ENCODE measurements at places on chromosomes 16 and 17.

- no peak for DNase-seq
Measured at GRCh38 chr16:47037396-47037745, 63.9 kb upstream of the DNAJA2 start.

GRCh38 chr16:4640572-4641305 is 16.1 kb downstream of the MGRN1 start:
- DNase-seq = no peak

- DNase-seq = no peak
Measured at GRCh38 chr16:53041320-53042051, 11.2 kb downstream of the CHD9NB start.

DNA sequence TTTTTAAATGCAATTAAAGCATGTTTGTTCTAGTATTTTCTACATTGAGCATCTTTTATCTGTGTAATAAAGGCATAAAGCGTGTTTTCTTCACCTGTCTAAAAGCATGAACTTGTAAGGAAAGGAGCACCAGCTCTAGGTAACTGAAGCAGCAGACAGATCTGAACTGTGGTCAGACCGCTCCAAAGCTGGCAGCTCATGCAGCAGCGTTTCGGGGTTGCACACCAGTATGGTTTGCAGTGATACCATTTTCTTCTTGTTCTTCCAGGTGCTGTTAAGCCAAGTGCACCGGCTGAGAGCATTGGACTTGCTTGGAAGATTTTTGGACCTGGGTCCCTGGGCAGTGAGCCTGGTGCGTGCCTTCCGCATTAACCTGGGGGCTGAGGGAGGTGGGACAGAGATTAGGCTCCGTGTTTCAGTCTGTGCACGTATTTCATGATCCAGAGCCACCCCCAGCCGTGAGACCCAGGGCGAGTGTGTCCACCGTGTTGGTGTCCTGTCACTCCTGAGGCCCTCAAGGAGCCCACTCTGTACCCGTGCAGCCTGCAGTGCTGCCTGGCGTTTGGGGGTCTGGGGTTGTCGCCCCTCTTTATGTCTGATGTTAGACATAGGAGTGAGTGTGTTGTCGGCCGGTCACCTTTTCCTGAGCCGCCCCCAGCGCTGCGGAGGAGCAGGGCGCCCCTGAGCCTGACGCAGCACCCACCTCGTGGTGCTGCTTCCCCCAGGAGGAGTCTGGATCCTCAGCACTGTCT is 136.3 kb upstream of the CHMP6 start:
- no peak for DNase-seq

GRCh38 chr17:1724351-1724868 is at the start of gene WDR81:
TSS of gene WDR81 (plus strand) at chr17:1724704. CDS start at chr17:1724960, 256 bp downstream.
- DNase-seq = peak; percentile 83

GRCh38 chr16:86984991-86985647 is 332.1 kb downstream of the C16orf95 start:
- no peak for DNase-seq

- no peak for DNase-seq
Measured at GRCh38 chr16:75244225-75244809, 7.1 kb downstream of the BCAR1 start.

- no peak for DNase-seq
Measured at GRCh38 chr17:74814453-74814852, 38.3 kb upstream of the NAT9 start.

- DNase-seq = no peak
Measured at GRCh38 chr16:58509256-58510096, 5.8 kb upstream of the SETD6 start.

DNA sequence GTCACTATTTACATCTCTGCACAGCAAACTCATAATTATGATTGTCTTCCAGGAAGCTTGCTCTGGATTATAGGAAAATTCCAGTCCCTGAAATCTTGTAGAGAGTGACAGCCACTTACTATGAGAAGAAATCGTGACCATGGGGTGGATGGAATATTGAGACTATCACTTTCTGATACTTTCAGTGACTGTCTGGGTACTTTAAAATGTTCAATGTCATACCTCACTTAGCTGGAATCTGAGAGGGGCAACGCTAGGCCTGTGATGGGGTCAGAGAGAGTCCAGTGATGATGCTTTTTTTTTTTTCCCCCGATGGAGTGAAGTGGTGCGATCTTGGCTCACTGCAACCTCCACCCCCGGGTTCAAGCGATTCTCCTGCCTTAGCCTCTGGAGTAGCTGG is 32.2 kb upstream of the RGS9 start:
- DNase-seq = no peak

DNA sequence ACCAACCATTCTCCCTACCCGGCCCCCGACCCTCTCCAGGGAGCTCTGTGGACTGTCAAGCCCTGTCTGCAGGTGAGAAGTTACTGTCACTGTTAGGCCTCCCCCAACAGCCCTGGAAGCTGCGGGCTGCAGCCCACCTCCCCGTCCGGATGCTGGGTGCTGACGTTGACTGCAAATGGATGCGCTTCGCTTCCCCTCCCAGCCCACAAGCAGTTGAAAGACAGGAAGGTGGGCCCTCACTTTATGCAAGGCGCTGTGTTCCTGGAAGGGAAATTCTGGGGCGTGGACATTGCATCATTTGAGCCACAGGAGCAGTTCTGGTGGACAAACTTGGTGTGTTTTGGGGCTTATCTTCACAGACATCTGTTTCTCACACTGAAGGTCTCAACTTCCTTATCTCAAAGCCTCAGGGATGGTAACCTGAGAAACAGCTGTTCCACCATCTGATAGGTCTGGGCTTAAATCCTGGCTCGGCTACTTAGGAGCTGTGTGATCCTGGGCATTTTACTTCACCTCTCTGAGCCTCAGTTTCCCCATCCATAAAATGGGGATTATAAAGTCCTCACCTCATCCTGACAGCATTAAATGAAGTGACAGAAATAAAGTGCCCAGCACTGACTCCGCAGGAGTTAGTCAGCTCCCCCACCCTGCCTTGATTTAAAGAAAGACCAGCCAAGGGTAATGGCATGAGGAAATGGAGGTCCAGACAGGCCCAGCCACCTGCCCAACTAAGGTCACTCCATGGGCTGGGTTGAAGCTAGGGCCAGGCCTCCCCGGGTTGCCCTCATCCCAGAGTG is 4.6 kb upstream of the DRC7 start:
- no peak for DNase-seq

DNA sequence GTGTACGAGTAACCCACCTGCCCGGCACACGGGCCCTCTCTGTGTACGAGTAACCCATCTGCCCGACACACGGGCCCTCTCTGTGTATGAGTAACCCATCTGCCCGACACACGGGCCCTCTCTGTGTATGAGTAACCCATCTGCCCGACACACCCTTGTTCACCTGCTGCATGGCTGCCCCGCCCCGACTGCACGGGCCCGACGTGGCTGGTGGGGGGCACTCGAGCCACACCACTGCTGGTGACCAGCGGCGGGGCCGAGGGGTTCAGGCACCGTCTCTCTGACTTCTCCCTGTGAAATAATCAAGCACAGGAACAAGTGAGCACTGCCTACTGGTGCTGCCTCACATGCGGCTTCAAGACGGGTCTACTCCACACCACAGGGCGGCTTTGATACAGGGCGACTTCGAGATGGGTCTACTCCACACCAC is 22.1 kb downstream of the MAP1LC3B start:
- no peak for DNase-seq

GRCh38 chr16:68365167-68365817 is 54.5 kb downstream of the PRMT7 start:
- DNase-seq = no peak

DNA sequence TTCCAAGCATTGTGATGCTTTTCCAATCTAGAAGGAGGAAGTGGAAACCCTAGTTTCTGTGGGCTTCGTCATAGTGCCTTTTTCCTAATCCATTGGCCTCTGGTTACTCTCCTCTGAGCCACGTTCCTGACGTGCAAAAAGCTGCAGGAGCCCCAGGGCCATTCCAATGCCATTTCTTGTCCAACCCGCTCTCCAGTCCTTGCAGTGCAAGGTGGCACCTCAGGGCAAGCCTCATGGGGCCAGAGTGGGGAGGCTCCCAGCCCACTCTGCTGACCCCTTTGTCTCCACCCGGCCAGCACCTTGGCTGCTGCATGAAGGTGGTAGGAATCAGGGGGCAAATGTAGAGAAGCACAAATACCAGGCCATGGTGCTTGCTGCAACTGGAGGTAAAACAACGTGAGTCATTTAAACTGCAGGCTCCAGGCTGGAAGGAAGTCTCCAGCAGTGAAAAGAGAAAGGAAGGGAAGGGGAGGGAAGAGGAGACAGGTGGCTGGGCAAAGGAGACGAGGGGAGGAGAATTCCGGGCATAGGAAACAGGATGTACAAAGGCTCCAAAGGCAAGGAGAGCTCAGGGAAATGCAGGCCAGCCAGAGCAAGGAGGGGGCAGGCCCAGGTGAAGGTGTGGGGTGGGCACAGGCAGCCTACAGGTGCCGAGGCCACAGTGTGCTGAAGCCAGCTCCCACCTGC is 168.2 kb upstream of the TNRC6C start:
- no peak for DNase-seq

DNA sequence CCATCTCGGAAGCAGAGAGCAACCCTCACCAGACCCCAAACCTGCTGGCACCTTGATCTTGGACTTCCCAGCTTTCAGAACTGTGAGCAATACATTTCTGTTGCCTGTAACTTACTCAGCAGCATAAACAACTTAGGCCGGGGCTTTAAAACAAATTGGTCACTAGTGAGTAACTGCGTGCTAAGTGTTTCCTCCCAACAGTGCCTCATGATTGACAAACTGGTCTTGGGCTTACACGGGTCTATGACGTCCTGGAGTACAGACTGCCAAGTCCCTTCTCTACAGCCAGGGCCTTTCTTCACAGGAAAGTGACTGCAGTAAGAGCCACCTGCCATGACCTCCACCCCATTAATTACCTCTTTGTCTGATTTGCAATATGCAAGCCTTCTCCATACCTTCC is 136.7 kb downstream of the XYLT1 start:
- DNase-seq = no peak

GRCh38 chr17:50396261-50397110 is 837 bp downstream of the LRRC59 start:
- DNase-seq = peak; percentile 17

- no peak for DNase-seq
Measured at GRCh38 chr16:3092501-3092941, 6.6 kb downstream of the ZSCAN10 start.

- DNase-seq = no peak
Measured at GRCh38 chr17:17347234-17347955, 44.2 kb downstream of the NT5M start.

- no peak for DNase-seq
Measured at GRCh38 chr17:45222996-45223538, 1.4 kb downstream of the FMNL1 start.

DNA sequence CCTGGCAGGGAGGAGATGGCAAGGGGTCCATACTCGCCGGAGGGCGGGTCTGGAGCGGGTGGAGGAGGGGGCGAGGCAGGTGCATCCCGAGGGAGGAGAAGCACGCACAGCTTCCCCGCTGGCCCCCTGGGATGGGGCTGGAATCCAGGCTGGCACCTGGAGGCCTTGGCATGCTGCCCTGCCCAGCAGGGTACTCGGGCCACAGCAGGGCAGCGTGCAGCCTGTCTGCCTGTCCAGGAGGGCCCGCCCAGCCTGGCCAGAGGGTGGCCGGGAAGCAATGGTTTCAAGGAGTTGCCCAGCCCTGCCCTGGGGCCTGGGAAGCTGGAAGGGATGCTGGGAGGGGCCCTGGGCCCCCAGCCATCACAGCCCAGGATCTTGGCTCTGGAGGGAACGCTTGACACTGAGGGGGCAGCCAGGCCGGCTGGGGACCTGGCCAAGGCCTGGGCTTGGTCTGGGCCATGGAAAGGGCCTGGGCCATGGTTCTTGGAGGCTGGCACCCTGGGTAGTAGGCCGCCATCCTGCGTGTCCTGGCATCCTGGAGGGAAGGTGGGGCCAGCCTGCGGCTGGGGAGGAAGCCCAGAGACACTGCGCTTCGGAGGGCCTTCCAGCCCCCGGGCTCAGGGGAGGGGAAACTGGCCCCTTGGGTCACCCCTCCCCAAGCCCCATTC is 1.1 kb downstream of the GLIS2 start:
- DNase-seq = no peak

GRCh38 chr17:49739641-49740271 is 24.2 kb downstream of the FAM117A start:
- DNase-seq = no peak

DNA sequence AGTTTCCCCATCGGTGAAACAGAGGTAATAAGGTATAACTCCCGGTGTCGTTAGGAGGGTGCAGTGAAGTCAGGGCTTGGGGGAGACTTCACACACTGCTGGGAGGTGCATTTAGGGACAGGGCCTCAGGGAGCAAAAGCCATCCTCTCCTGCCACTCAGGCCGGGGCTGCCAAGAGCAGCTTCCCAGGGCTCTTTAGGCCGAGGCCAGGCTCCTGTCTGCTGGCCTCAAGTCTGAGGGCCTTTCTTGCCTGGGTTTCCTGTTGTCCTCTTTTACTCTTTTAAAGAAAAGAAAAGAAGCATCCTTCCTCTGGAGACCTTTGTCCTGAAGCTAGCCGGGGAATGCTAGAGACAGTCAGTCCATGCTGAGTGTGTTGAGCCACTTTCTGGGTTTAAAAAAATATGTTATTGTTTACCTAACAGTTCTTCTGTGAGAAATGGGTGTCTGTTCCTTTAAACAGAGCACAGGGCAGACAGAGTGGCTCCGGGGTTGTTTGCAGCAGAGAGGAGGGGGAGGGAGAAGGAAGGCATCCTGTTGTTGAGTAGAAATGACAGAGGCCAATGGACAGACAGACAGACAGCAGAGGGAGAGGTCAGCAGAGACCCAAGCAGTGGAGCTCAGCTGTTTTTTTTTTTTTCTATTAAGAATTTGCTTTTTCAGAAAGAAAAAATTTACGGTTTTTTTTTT is 79.1 kb downstream of the C17orf67 start:
- DNase-seq = no peak

DNA sequence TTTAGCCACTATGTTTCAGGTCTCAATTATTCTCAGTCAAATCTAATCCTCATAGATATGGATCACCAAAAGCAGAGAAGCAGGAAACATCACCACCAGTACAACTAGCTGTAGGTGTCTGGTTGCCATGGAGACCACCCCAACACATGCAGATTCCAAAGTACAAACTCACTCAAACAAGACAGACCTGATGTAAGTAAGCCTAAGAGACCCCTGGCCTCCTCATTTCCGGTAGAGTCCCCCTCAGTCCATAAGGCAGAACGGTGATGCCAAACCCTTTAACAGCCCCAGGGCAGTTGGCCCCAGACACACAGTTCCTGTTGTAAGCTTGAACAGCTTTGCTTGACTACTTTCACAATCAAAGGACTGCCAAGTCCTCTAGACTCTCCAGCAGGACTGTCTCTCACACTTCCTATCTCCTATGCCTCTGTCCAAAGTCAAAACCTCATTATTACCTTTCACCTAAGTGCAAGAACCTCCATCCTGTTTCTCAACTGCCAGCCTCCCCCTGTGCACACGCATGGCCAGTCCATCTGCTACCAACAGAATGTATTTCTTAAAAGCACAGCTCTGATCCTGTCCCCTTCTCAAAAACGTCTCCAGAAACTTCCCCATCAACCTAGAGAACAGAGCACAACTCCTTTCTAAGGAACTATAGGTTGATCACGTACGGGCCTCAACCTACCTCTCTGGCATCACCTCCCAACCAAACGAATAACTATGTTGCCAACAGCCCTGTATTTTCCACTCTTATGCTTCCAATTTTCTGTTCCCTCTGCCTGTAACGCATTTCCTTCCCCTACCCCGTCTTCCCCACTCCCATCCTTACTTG is 23.9 kb downstream of the SLC39A11 start:
- no peak for DNase-seq

Data from foreskin melanocyte (primary cell).